Activated B cell treated with CpG ODN at 0.5 μM for 24 hours (primary cell): ENCODE measurements at places on chromosomes 11 and 22. TPM values are rescaled to one million over a fixed set of nuclear protein-coding genes. Genes with fewer than 3 reads are reported as not detected.

The IGF2 gene
- not detected in 2 replicates for total RNA-seq

The NNMT gene
- not detected in 2 replicates for total RNA-seq

DNA sequence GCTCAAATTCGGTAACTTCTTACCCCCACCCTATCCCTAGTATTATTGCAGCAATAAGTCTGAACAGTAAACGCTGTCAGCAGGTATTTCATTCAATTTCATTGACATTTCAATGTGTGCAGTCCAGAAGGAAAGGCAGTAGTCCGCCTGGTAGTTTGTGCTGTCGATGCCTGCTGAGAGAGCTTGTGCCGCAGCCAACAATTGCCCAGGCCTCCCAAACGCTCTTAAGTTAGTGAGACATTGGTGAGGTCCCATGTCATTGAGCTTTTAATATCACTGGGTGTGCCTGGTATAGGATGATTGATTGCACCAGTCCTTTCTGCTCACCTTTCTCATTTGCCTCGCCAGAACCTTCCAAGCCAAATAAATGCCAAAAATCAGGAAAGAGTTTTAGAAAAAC is 28.1 kb downstream of the ALKBH3 start:
- DNase-seq, result no peak

DNA sequence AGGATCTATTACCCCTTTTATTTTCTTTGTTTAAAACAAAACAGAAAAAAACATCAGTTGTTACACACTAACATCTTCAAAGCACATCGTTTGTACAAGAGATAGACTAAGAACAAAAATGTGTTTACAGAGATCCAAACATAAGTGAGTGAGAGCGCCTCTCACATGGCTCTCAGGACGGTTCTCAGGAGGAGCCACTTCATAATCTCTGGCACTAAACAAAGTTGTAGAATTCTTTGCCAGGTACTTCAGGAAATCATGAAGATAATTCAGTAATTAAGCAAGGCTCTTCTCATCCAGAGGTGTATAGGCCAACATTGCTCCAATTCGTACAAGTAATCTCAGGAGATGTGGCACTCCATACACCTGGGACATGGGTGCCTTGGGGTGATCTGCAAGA is 29.8 kb downstream of the PDE3B start:
- no peak for DNase-seq

DNA sequence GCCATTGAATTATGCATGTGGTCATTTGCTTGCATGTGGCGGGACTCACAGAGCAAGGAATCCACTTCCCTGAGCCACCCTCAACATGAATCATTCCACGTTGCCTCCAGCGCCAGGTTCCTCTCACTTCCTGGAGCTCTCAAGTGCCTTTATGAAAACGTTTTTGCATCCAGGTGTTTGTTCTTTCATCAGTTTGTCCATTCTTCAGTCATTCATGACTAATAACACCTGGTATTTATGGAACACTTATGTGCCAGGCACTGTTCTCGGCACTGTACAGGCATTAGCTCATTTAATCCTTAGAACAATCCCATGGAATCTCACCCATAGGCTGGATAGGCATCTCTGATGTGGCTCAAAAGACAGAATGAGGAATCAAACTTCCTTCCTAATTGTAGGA is 256.1 kb upstream of the SYN3 start:
- no peak for DNase-seq

DNA sequence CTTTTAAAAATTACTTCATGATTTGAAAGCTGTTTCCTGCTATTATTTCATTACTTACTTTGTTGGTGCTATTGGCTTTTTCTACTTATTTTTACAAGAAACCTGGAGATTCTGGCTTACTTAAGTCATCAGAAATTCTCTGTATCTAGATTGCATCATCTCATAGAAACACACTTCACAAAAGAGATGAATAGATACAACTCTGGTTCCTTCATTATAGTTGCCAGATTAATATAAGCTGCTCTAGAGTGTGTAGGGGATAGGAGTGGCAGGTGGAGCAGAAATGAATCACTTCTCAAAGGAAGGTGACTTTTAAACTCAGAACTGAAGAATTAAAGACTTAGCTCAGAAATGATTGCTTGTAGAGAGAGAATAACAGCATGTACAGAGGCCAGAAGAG is 20.0 kb downstream of the CYP2R1 start:
- no peak for DNase-seq

GRCh38 chr11:11313426-11313825 is 39.6 kb downstream of the CSNK2A3 start:
- DNase-seq, result no peak

DNA sequence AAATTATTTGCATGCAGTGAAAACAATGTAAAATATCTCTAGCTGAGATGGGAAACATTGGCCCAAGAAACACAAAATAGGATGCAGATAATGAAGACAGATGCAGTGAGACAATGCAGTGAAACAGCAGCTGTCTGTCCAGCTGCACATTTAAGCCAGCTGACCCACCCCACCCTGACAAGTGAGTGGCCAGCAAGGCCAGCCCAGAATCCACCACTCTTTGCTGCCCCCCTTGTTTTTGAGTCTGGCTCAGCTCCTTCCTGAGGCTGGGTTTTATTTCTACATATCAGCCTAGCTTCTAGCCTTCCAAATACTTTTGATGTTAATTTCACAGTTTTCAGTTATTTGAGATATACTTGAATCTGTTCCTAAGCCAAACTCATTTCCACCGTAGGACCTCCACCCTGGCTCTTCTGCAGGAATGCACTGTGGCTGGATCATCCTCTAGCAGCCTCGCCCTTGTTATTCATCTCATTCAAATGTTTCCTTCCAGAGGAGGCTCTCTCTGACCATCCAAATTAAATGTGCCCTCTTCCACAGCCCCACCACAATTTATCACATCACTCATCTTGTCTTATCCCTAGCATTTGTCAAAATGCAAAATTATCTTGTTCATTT is 154.1 kb upstream of the POU2AF2 start:
- DNase-seq, result no peak

GRCh38 chr11:14070896-14071295 is 108.4 kb downstream of the SPON1 start:
- no peak for DNase-seq

DNA sequence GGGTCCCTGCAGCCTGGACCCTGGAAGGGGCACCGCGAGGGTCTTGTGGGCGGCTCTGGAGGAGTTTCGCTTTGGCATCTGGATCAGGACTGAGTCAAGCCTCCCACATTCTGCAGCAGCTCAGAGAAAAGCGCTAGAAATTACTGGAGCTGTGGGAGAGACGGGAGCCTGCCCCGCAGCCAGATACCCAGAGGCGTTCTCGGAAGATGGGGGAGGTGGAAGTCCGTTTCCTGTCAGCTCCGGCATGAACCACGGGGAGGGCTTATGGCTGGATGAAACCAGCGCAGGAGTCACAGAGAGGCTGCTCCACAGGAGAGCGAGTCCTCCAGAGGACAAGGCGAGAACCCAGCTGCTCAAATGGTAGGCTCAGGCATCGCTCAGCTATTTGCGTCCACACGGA is 379.3 kb downstream of the OPCML start:
- DNase-seq, result no peak
